ENCODE measurements at places on chromosomes 3 and 15. TPM values are rescaled to one million over a fixed set of nuclear protein-coding genes. Genes with fewer than 3 reads are reported as not detected.

CCR9 gene
- 0.57 TPM for total RNA-seq

DNA sequence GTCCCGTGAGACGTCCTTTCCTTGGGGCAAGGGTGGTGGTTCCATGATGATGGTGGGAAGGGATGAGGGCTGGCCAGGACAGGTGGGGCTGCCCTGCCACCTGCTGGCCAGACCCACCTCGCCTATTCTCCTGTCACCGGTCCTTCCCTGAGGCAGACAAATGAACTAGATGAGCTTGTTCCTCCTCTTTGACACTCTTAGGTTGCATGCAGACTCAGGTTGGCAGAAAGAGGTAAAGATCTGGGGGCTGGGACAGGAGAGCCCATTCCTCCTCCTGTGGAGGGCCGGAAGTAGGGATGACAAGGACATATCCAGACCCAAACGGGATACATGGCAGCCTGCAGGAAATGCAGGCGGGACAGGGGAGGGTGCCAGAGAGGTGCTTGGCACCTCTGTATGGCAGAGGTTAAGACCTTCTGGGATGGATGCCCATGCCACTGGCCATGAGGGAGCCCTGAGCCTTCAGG, 38.6 kb downstream of the ACSBG1 start:
- DNase-seq: peak; percentile 56

- DNase-seq: no peak
Observed at GRCh38 chr3:11591391-11592282, 52.1 kb downstream of the VGLL4 start.

FOXL2NB gene
- total RNA-seq: 0.14 TPM

AADACL2 gene
- not detected for total RNA-seq

DNA sequence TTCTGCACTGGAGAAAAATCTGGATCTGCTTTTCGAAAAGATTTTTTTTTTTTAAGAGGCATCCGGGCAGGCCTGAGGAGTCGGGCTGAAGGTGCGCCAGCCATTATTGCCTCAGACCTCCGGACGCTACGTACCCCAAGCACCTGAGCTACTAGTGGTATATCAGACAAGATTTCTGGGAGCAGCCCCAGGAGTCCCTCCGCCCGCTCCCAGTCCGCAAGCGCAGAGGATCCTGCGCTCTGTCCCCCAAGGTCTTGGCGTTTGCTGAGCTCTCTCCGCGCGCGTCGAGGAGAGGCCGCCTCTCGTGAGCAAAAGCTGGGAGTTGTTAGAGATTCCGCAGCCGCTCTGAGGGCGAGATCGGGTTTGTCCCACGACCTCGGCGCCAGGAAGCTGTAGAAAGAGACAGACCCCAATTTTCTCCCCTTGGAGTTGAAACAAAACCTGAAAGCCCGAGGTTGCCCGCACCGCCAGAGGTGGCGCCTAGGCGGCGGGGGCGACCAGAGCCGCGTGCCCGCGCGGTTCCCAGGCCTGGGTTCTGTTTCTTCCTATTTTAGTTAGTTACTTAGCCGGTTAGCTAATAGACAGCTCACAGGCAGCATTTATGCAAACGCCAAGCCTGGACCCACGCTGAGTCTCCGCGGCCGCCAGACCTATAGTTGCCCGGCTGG, 72.5 kb upstream of the POLG start:
- DNase-seq: no peak

MCCC1 gene
- total RNA-seq: 94.2 TPM

GRCh38 chr3:166993015-166993630, 387.0 kb downstream of the ZBBX start:
- no peak for DNase-seq

- DNase-seq: no peak
Observed at GRCh38 chr3:128537091-128537703, 44.2 kb upstream of the GATA2 start.
